ENCODE measurements at places on chromosomes 7 and 10. TPM values are rescaled to one million over a fixed set of nuclear protein-coding genes. Genes with fewer than 3 reads are reported as not detected.

R3HCC1L gene
- total RNA-seq: 15.2 TPM

ADCY1 gene
- 0.62 TPM for total RNA-seq

SPAM1 gene
- not detected for total RNA-seq

FAM180A gene
- total RNA-seq: 8.5 TPM

KNDC1 gene
- total RNA-seq: 0.62 TPM

CADPS2 gene
- 205 TPM for total RNA-seq

DNA sequence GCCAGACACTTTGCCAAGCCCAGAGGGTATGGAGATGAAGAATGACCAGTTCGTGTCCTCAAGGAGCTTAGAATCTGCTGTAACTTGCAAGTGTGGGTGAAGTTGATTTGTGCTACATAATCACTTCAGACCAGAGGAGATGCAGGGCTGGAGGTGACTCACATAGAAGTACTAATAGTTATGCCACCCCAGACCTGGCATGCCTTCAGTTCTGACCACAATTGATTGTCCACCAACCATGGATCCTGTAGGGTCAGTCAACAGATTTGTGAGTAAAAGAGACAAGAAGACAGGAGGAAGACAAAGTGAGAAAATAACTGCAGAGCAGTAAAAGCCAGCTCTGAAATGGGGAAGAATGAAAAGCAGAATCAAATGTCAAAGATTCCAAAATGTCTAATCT, 51.2 kb upstream of the BMPER start:
- ATAC-seq: no peak

- no peak for ATAC-seq
Measured at GRCh38 chr10:47140761-47141348, 159.1 kb upstream of the GDF10 start.

GRCh38 chr10:127195041-127195506, 1.3 kb downstream of the INSYN2A start:
- ATAC-seq: no peak

- ATAC-seq: no peak
Measured at GRCh38 chr7:154640917-154641316, 362.0 kb downstream of the PAXIP1 start.

GRCh38 chr10:21980691-21981090, 22.8 kb downstream of the DNAJC1 start:
- ATAC-seq: no peak

DNA sequence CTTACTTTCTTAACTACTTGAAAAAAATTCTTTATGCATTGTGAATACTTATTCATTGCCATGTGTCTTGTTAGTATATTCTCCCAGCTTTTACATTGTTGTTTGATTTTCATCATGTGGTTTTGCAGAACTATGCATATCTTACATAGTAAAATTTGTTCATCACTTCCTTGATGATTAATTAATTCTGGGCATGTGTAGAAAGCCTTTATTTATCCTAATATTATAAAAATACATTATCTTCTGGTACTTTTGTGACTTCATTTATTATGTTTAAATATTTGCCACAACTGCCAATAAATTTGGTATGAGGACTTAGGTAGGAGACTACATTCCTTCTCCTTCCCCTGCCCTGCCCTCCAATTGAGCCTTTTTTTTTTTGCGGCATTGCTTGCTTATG, 166.0 kb upstream of the ZNF32 start:
- no peak for ATAC-seq

DNA sequence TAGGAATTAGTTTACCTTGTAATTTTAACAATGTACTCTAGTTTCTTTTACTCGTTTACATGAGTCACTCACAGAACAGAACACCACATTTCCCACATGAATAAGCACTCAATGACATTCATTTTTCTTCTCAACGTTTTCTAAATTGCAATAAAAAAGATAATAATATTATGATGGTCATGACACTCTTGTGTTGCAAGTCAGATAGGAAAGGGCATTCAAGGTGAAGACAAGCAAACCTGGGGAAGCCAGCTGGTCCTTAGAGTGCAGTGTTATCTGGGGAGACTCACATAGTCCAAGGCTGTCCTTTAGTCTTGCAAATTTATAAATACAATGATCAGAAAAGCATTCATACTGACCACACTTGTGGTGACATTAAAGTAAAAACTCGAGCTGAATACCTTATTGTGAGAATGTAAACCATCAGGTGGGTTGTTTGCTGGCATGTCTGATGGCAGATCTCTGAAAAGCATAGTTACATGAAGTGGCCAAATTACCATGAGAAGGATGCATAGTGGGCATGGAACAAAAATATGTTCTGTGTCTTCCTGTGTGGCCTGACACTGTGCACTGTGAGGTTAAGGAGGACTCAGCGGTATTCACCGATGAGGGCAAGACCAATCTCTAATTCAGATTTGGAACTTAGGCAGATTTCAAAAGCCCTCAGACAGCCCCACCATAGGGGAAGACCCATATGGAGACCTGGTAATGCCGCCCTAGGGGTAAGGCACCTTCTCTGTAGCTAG, 158.9 kb upstream of the ASAH2 start:
- ATAC-seq: no peak

- no peak for ATAC-seq
Measured at GRCh38 chr10:80477813-80478212, 23.7 kb downstream of the TSPAN14 start.

- ATAC-seq: no peak
Measured at GRCh38 chr10:124345521-124345920, 73.2 kb downstream of the OAT start.

- no peak for ATAC-seq
Measured at GRCh38 chr7:146117576-146117975, 975 bp downstream of the CNTNAP2 start.

DNA sequence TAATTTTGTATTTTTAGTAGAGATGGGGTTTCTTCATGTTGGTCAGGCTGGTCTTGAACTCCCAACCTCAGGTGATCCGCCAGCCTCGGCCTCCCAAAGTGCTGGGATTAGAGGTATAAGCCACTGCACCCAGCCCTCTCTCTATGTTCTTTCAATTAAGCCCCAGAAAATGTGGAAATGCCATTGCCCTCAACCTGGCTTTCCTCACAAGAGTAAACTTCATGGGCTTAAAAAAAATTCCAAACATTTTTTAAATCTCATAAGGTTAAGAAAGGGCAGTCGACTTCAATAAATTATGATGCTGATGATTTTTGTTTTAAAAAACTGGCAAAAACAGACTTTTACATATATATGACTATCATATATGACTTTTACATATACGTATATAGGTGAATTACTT, 107.6 kb downstream of the TES start:
- no peak for ATAC-seq

Measured in gastroesophageal sphincter (tissue), 4 donors.